ENCODE measurements at places on chromosomes 7 and 10.

DNA sequence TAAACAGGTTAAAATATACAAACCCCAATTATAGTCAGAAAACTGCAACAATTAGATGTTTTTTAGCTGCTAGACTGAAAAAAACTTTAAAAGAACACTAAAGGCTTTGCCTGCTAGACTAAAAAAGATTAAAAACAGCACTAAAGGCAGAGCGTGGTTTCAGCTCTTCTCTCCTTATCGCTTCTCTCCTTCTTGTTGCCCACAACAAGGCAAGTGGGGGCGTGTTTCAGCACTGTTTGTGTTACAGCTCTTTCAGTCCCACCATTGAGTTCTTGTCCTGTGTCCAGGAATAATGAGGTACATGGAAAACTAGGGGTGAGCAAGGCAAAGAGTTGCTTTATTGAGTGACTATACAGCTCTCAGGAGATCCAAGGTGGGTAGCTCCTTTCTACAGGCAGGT is 112.3 kb downstream of the HPSE2 start:
- DNase-seq, result no peak

- DNase-seq, result no peak
These were observed 698.3 kb downstream of the PARD3 start for GRCh38 chr10:34116681-34117271.

GRCh38 chr10:51910189-51910588 is 210.8 kb upstream of the CSTF2T start:
- DNase-seq, result no peak

GRCh38 chr10:28676326-28676967 is 874 bp upstream of the BAMBI start:
- DNase-seq, result no peak

GRCh38 chr10:72126184-72126871 is 38.0 kb upstream of the SPOCK2 start:
- DNase-seq, result peak; percentile 33

DNA sequence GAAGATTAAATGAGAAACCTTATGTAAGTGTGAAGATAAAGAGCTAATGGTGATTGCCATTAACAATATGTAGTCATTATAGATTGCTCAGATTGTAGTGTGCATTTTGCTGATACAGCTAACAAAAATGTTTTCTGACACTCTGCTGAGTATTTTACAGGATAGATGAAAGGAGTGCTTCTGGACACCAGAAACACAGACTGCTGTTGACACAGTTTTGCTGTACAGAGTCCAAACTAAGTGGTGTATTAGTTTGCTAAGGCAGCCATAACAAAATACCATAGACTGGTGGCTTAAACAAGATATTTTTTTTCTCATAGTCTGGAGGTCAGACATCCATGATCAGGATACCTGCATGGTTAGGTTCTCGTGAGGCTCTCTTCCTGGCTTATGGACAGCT is 2.2 kb downstream of the SMC3 start:
- no peak for DNase-seq

DNA sequence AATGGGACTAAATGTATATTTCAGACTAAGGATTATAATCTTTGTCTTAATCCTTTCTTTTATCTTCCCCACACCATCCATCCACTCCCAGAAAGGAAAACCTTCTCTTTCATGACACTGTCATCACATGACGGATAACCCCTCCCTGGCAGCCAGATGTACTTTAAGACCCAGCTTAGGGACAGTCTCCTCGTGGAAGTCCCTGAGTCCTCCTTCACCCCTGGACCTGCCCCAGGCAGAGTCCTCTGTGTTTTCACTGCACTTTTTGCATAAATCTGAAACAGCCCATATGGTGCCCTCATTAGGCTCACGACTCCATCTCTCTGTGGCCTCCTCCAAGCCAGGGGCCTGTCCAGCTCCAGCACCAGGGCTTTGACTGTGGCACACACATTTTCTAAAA is 16.0 kb downstream of the NRAP start:
- no peak for DNase-seq

- DNase-seq, result no peak
These were observed 93.2 kb upstream of the SAMD8 start for GRCh38 chr10:75018251-75018650.

GRCh38 chr7:42611289-42611928 is 300.5 kb downstream of the C7orf25 start:
- no peak for DNase-seq

DNA sequence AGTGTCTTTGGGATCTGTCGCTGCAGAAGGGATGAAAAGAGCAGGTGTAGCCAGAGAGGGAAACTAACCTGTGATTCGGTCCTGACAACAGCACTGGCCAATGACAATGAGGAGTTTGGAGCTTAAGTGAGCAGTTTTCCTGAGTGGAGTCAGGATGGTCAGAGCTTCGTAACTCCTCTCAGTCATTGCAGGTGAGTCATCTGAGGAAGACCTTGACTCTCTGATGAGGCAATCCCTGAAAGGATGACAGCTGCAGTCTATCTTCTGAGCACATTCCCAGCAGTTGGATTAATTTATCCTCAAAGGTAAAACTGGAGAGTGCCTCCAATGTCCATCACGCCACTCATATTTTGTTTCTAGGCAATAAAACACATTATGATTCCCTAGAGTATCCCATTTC is 401.9 kb downstream of the POM121L12 start:
- no peak for DNase-seq

DNA sequence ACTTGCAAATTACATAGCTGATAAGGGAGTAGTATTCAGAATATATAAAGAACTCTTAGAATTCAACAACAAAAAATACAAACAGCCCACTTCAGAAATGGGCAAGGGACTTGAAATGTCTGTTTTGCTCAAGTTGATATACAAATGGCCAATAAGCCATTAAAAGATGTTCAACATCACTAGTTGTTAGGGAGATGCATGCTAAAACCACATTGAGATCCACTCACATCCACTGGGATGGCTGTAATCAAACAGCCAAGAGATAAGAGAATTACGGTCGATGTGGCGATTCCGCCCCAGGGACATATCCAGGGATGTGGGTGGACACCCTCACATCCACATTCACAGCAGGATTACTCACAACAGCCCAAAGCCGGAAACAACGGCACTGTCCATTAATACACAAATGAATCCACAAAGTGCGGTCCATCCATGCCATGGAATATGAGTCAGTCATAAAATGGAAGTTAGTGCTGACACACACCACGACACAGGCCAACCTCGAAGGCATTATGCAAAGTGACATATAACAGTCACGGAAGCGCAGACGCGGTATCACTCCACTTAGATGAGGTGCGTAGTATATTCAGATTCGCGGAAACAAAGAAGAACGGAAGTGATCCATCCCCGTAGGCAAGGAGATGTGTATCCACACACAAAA is 227.8 kb downstream of the DNAJB6 start:
- no peak for DNase-seq

DNA sequence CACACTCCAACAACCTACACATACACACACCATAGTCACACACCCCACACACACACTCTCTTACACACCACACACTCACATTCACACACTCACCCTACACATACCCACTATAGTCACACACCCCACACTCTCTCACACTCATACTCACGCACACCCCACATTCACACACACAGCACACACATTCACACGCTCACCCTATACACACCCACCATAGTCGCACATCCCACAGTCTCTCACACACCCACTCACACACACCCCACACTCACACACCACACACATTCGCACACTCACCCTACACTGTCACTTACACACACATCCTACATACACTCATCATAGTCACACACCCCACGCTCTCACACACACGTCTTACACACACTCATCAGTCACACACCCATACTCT is 85.6 kb downstream of the HECW1 start:
- no peak for DNase-seq

Measured in CD4-positive, alpha-beta T cell treated with Interleukin-4 for 4 hours (primary cell).